Suppressor macrophage treated with lipopolysaccharide for 4 hours (primary cell): ENCODE measurements at places on chromosomes 7 and 10.

GRCh38 chr7:129098409-129099084, 43.6 kb upstream of the TNPO3 start:
- no peak for DNase-seq

DNA sequence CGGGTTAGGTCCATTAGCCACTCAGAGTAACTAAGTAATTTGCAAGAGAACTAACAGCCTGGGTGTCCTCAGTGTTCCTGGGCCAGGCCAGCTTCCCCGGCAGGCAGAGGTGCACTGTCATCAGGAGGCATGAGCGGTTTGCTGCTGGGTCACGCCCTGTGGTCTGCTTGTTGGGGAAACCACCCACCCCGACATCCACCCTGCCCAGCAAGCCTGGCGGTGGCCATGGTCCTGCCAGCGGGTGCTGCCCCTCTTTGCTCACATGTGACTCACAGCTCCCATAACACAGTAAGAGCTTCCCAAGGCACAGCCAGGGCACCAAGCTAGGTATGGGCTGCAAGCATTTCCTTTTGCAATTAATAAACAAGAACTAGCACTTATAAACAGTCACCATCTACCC, 75.9 kb downstream of the RGS10 start:
- peak; percentile 15 for DNase-seq

GRCh38 chr10:91630625-91631024, 2.2 kb downstream of the PPP1R3C start:
- DNase-seq: no peak

DNA sequence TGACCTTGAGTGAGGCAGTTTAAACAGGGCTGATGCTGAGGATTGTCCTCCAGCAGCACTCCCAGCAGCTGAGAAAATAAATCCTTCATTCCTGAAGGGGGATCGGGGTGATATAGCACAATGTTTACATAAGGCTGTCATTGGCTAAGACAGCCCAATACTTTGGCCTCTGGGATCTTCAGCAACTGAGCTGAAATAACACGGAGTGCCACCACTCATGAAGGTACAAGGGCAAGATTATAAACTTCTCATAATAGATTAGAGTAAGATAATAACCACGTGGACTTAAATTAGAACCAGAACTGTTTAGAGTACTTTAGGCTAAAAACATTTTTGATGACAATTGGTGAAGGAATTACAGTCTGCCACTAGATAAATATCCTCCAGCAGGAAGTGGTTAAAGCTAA, 70.0 kb upstream of the PAPSS2 start:
- no peak for DNase-seq

DNA sequence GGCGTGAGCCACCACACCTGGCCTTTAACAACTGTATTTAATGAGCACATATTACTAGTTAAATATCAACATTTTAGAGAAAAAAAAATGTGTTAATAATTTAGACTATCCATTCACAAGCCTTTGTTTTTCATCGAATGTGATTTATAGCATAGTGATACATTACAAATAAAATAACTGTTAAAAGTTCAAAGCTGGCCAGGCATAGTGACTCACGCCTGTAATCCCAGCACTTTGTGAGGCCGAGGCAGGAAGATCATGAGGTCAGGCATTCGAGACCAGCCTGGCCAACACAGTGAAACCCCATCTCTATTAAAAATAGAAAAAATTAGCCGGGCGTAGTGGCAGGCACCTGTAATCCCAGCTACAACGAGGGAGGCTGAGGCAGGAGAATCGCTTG, 72.7 kb downstream of the HACD1 start:
- no peak for DNase-seq

DNA sequence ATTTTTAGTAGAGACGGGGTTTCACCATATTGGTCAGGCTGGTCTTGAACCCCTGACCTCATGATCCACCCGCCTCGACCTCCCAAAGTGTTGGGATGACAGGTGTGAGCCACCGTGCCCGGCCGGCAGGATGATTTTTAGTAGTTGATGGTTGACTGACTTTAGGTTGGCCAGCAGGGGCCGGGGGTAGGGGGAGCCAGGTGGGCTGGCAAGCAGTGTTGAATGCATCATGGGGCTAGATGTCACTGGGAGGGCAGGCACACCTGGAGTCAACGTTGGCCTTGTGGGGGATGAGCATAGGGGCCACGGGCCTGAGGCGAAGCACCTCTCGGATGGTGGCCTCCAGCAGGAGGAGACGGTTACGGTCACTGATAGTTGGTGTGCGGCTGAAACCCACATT, 5.0 kb downstream of the CYP17A1 start:
- no peak for DNase-seq

DNA sequence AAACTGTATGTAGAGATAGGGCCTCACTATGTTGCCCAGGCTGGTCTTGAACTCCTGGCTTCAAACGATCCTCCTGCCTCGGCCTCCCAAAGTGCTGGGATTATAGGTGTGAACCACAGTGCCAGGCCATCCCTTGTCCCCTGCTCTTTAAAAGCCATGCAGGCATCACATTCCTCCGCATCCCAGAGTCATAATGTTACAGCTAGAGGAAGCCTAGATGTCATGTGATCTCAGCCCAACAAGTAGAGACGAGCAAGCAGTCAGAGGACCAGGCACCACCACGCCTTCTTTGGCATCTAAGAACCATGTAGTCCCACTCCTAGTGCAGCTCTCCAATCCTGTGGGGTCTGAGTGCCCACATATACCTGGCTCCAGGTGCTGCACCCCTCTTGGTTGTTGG, 13.1 kb downstream of the PODXL start:
- DNase-seq: no peak

DNA sequence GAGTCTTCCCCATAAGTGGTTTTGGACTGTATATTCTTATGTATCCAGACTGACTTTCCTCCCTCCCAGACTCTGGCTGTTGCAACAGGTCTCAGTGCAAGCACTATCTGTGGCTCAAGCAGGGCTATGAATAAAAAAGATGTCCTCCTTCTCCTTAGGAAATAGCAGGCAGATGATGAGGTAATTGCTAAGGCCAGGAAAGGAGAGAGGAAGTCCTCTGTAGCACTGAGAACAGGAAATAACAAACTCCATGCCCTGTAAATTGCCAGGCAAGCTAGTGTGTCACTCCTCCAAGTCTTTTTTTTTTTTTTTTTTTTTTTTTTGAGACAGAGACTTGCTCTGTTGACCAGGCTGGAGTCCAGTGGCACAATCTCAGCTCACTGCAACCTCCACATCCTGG, 900.1 kb downstream of the TYW1 start:
- no peak for DNase-seq

GRCh38 chr7:64990216-64990615, 620 bp downstream of the ZNF117 start:
- no peak for DNase-seq
